ENCODE measurements at places on chromosomes 1 and 21. TPM values are rescaled to one million over a fixed set of nuclear protein-coding genes. Genes with fewer than 3 reads are reported as not detected.
A peak's percentile ranks its signal among the peaks of the same experiment; 100 is the strongest.

DNA sequence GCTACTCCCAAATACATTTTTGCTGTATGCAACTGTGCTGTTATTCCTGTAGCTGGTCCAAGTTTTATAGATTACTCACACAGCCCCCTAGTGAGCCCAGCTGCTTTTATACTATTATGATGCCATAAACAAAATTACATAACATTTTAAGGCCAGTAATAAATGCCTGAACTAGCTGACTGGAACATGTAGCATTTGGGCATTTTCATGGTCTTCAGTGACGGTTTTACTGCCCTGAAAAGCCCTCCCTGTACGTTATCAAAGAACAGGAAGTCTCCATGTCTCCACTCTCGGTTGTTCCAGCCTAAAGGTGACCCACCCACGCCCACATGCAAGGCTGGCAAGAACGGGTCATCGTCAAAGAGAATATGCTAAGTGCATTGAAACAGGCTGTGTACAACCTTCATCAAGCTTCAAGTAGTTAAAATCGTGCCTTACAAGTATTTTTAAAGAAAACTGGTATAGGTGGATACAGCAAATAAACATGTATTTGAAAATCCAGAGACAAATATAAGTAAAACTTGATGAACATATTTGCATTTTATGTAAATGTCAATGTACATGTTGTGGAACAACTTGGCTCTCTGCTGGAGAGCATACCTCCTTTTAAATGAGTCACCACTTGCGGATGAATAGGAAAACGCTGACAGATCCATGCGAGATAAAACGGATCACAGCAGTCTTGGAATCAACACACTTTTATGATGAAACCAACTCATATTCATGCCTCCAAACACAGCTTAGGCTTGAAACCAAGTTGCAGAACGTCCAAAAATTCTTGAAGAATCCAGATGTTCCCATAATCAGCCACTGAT, 520.5 kb downstream of the SMYD3 start:
- no peak overlapping the region for H3K27ac ChIP-seq
- H3K27me3 ChIP-seq = no peaks in the 10 kb centered on the region

- H3K4me3 ChIP-seq = peak overlapping the region; percentile 95
- H3K36me3 ChIP-seq = no peaks in the 10 kb centered on the region
- no peaks in the 10 kb centered on the region for H3K4me1 ChIP-seq
- peak overlapping the region; percentile 90 for H3K27ac ChIP-seq
- no peak for DNase-seq
- no peaks in the 10 kb centered on the region for H3K27me3 ChIP-seq
These were observed 18.4 kb downstream of the MTX1 start for GRCh38 chr1:155226910-155227260.

GRCh38 chr1:32742956-32743355, 40.4 kb upstream of the SYNC start:
- H3K36me3 ChIP-seq = peaks cover 11% of the 10 kb centered on the region
- H3K4me1 ChIP-seq = peaks cover 9% of the 10 kb centered on the region
- DNase-seq = no peak
- no peaks in the 10 kb centered on the region for H3K27me3 ChIP-seq
- peak overlapping the region; percentile 84 for H3K4me3 ChIP-seq
- no peak overlapping the region for H3K27ac ChIP-seq

DNA sequence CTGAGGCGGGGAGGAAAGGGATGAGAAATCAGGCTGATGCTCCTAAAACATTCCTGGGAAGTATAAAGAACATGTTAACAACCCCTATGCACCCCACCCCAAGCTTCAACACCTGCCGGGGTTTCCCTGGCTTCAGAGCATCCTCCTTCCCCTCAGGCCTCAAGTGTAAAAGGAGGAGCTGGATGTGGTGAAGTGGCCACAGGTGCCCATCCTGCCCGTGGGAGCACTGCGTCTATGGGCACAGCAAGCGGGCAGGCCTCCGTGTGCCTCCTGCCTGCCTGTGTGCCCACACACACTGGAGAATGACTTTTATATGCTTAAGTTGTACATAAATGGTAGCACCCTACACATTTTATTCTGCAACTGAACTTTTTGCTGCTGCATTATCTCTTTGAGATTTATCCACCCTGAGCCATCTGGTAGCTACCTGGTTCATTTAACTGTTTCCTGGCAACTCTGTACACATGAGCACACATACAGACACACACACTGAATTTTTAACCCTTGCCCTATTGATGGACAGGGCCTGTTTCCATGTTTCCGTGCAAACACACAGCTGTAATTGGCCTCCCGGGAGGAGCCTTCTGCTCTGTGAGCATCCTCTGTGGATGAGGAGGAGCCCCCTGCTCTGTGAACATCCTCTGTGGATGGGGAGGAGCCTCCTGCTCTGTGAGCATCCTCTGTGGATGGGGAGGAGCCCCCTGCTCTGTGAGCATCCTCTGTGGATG, 13.4 kb upstream of the FTCD start:
- H3K27me3 ChIP-seq = no peaks in the 10 kb centered on the region
- DNase-seq = no peak
- no peaks in the 10 kb centered on the region for H3K36me3 ChIP-seq
- no peak overlapping the region for H3K27ac ChIP-seq

Gene ANP32E
- 66.3 TPM for total RNA-seq

GRCh38 chr1:236421022-236421421, 26.9 kb downstream of the EDARADD start:
- DNase-seq = no peak
- peaks cover 11% of the 10 kb centered on the region for H3K36me3 ChIP-seq
- peaks cover 1% of the 10 kb centered on the region for H3K4me1 ChIP-seq
- no peaks in the 10 kb centered on the region for H3K27me3 ChIP-seq
- no peak overlapping the region for H3K4me3 ChIP-seq

Gene GSTM4
- total RNA-seq = 20.1 TPM

- no peaks in the 10 kb centered on the region for H3K27me3 ChIP-seq
- no peak overlapping the region for H3K4me3 ChIP-seq
- DNase-seq = peak; percentile 82
- H3K36me3 ChIP-seq = no peaks in the 10 kb centered on the region
These were observed 159.2 kb downstream of the PIGK start for GRCh38 chr1:77060000-77060399.

Gene DHRS3
- 10.7 TPM for total RNA-seq

DNA sequence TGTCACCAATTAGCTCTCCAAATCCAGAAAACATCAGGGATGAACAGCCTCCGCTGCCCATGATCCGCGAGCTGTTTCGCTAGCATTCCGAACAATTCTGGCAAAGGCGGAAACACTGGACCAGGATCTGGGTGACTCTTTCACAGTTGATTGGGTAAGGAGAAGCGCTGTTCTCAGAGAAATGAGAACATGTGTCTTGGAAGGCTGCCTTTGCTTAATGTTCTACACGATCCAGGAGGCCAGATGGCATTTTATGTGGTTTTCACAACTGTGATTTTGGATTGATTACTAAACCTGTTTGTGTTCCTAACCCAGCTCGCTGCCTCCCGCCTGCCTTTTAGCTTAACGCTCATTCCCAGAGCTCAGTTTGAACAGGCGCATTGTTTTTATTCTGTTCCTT, 144.0 kb downstream of the KIF26B start:
- H3K27me3 ChIP-seq = no peaks in the 10 kb centered on the region
- DNase-seq = no peak
- no peak overlapping the region for H3K4me3 ChIP-seq
- no peaks in the 10 kb centered on the region for H3K4me1 ChIP-seq

GRCh38 chr1:5253036-5253435, 598.6 kb downstream of the AJAP1 start:
- H3K4me3 ChIP-seq = no peak overlapping the region
- no peaks in the 10 kb centered on the region for H3K4me1 ChIP-seq
- no peak overlapping the region for H3K27ac ChIP-seq
- no peaks in the 10 kb centered on the region for H3K27me3 ChIP-seq
- DNase-seq = no peak
- no peaks in the 10 kb centered on the region for H3K36me3 ChIP-seq

- DNase-seq = no peak
- H3K27me3 ChIP-seq = no peaks in the 10 kb centered on the region
- no peak overlapping the region for H3K4me3 ChIP-seq
- H3K27ac ChIP-seq = no peak overlapping the region
- no peaks in the 10 kb centered on the region for H3K36me3 ChIP-seq
- no peaks in the 10 kb centered on the region for H3K4me1 ChIP-seq
These were observed 27.9 kb downstream of the S1PR1 start for GRCh38 chr1:101264697-101265096.

DNA sequence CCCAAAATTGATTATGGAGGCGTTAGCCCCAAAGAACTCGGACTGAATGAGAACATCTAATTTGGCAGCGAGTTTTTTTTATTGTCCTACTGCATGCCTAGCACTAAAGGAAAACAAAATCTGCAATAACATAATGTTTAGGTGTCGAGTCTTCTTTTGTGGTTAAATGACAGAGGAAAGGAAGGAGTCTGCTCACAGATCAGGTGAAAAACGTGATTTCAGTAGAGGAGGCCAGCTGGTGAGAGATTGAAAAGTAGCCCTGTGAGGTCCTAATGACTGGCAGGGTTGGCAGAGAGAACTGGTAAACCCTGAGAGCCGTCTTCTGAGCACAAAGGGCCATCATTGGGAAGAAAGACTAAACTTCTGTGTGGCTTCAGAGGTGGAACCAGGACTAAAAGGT, 24.2 kb downstream of the WDTC1 start:
- H3K27ac ChIP-seq = no peak overlapping the region
- H3K36me3 ChIP-seq = peaks cover 5% of the 10 kb centered on the region
- no peaks in the 10 kb centered on the region for H3K4me1 ChIP-seq
- no peak overlapping the region for H3K4me3 ChIP-seq
- H3K27me3 ChIP-seq = no peaks in the 10 kb centered on the region
- DNase-seq = no peak

Gene TNFSF4
- 2.8 TPM for total RNA-seq

- H3K4me3 ChIP-seq = no peak overlapping the region
- H3K27me3 ChIP-seq = no peaks in the 10 kb centered on the region
- H3K4me1 ChIP-seq = peaks cover 5% of the 10 kb centered on the region
- H3K36me3 ChIP-seq = no peaks in the 10 kb centered on the region
These were observed 49.0 kb downstream of the MAP10 start for GRCh38 chr1:232853994-232854797.

DNA sequence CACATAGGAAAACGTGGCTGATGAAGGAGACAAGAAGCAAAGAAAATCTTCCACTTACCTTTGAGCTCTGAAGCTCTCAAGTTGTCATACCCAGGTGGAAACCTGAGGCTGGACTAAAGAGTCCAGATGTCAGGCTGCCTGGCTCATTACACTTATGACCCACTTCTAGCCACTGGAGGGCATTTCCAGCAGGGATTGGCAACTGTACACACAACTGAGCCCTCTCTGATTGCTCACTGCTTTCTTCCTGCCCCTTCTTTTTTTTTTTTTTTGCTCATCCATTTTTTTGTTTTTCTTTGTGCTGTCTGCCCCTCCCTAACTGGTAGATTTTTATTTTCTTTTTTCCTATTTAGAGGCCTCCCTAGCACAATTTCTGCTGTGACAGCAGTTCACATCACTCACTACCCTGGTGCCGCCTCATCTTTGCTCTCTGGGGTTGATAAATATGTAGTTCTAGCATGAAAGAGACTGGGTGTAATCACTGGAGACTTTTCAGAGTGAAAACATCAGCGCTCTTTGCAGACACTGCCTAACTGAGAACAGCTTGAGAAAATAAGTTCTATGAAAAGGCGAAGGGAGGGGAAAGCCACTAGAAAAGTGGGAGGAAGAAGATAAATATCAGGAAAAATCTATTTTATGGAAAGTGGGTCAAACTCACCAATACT, 334.5 kb downstream of the NUF2 start:
- H3K4me1 ChIP-seq = peaks cover 15% of the 10 kb centered on the region
- H3K27me3 ChIP-seq = no peaks in the 10 kb centered on the region
- H3K27ac ChIP-seq = peak overlapping the region; percentile 9
- DNase-seq = no peak
- H3K4me3 ChIP-seq = no peak overlapping the region

Gene LRRC8B
- total RNA-seq = 39.4 TPM

Gene ANGPTL1
- not detected for total RNA-seq

Gene USH2A
- 3.1 TPM for total RNA-seq

GRCh38 chr1:38791892-38792291, 67.7 kb downstream of the RRAGC start:
- H3K4me1 ChIP-seq = no peaks in the 10 kb centered on the region
- no peak overlapping the region for H3K27ac ChIP-seq
- no peaks in the 10 kb centered on the region for H3K36me3 ChIP-seq

GRCh38 chr1:164369698-164370365, 189.2 kb upstream of the PBX1 start:
- H3K27me3 ChIP-seq = no peaks in the 10 kb centered on the region
- H3K4me1 ChIP-seq = no peaks in the 10 kb centered on the region
- H3K27ac ChIP-seq = no peak overlapping the region
- H3K36me3 ChIP-seq = no peaks in the 10 kb centered on the region
- H3K4me3 ChIP-seq = no peak overlapping the region
- DNase-seq = no peak

- peak; percentile 93 for DNase-seq
- H3K4me1 ChIP-seq = no peaks in the 10 kb centered on the region
- H3K27me3 ChIP-seq = peaks cover 31% of the 10 kb centered on the region
- peak within 1 kb of the TSS; percentile 91 for H3K4me3 ChIP-seq
These were observed at the start of gene TTC4 for GRCh38 chr1:54715493-54716298. Gene TTC4 (plus strand): TSS chr1:54715861. CDS start chr1:54715909, 48 bp downstream.

GRCh38 chr1:149963358-149963757, 26.7 kb upstream of the MTMR11 start:
- H3K4me3 ChIP-seq = no peak overlapping the region
- H3K36me3 ChIP-seq = peaks cover 72% of the 10 kb centered on the region
- H3K27ac ChIP-seq = no peak overlapping the region
- no peak for DNase-seq
- no peaks in the 10 kb centered on the region for H3K27me3 ChIP-seq

DNA sequence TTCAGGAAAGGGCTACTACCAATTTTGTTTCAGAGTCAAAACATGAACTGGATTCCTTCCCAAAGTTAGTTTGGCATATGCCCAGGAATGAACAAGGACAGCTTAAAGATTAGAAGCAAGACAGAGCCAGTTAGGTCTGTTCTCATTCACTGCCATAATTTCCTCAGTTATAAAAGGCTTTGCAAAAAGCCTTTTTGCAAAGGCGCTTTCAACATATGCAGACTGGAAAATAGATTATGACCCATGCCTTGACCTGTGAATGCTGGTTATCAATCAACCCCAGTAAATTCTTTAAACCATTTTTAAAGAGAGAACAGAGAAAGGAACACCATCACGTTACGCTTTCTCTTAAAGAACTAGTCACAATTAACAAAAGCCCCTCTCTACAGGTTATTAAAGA, 1.7 kb upstream of the FRRS1 start:
- H3K27ac ChIP-seq = peak overlapping the region; percentile 56
- H3K36me3 ChIP-seq = no peaks in the 10 kb centered on the region
- H3K27me3 ChIP-seq = no peaks in the 10 kb centered on the region
- no peak overlapping the region for H3K4me3 ChIP-seq
- H3K4me1 ChIP-seq = peaks cover 3% of the 10 kb centered on the region

Gene SPATA46
- not detected for total RNA-seq

DNA sequence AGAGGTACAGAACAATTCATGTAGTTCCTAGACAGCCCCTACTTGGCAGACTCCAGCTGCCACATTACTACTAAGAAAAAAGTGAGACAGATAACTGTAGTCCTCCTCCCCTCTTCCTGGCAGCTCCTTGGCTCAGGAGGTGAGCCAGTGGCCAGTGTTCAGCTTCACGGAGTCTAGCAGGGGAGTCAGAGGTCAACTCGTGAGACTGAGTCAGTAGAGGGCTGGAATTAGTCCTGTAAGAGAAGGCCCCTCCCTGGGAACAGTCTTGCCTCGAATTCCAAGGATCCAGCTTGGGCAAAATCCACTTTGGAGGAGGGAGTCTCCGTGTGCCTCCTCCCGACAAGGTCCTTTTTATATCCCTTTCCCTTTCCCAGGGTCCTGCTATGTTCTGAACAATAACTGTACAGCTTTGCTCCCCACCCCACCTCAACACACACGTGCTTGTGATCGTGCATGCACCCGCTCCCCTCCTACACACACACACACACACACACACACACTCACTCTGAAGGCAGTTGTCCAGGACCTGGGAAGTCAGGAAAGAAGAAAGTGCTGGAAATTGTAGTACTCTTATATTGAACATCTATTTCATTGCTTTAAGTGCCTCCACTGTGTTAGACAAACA, 22.5 kb upstream of the SLC27A3 start:
- DNase-seq = no peak
- H3K36me3 ChIP-seq = peaks cover 81% of the 10 kb centered on the region
- no peak overlapping the region for H3K27ac ChIP-seq
- H3K27me3 ChIP-seq = no peaks in the 10 kb centered on the region
